ENCODE measurements at places on chromosomes 7 and 10.
A peak's percentile ranks its signal among the peaks of the same experiment; 100 is the strongest.

GRCh38 chr7:139886206-139886605 lies 57.1 kb downstream of the TBXAS1 start:
- DNase-seq: no peak

- no peak for DNase-seq
Observed at GRCh38 chr7:2251841-2252771, 10.1 kb downstream of the NUDT1 start.

- DNase-seq: no peak
Observed at GRCh38 chr10:24456322-24456721, 247.4 kb downstream of the KIAA1217 start.

DNA sequence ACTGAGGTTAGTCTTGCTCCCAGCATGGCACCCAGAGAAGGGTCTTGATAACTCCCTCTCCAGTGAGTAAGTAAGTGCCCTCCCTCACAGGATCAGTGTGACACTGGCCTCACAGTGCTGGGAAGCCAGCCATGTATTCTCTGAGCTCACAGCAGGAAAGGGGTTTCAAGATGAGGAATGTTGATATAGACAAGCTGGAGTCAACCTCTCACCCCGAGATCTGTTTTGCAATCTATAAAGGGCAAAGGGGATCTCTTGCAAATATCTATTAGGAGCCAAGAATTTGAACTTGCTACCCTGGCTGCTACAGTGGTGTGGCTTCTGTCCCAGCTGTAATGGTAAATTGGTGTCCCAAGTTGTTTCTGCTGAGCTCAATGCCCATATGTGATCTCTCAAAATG lies 70.2 kb upstream of the ADAM12 start:
- DNase-seq: peak; percentile 77

DNA sequence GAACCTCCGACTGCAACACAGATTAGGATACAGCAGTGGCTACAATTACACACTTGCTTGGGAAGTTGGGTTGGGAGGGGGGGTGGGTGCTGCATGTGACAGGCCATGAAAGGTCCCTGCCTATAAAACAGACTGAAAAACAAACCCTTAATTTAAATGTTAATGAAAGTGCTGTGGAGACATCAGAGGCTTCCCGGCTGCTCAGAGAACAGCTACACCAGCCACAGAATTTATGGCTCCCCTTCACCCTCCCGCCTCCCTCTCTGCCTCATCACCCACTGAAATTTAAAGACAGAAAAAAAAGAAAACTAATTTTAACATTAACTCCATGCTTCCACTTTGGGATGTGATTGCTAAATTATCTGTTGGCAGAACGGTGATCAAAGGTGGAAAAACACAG lies 34.7 kb downstream of the FBXW4 start:
- DNase-seq: no peak

DNA sequence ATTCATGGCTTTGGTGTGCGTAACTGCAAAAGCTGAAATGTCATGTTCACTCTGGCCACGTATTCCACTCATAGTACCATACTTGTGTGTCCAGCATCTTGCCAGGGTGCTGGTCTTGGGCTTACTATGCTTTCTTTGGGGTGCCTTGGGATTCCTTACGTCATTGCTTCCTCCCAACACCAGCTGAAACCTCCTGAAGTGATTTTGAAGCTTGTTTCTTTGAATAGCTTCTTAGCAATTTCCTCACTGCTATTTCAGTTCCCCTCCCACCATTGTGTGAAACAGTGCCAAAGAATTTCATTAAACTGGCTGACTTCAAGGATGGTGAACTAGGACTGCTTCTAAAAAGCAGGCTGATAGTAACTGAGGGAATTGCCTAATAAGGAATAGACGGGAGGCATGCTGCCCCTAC lies 36.9 kb downstream of the ENTPD1 start:
- no peak for DNase-seq

DNA sequence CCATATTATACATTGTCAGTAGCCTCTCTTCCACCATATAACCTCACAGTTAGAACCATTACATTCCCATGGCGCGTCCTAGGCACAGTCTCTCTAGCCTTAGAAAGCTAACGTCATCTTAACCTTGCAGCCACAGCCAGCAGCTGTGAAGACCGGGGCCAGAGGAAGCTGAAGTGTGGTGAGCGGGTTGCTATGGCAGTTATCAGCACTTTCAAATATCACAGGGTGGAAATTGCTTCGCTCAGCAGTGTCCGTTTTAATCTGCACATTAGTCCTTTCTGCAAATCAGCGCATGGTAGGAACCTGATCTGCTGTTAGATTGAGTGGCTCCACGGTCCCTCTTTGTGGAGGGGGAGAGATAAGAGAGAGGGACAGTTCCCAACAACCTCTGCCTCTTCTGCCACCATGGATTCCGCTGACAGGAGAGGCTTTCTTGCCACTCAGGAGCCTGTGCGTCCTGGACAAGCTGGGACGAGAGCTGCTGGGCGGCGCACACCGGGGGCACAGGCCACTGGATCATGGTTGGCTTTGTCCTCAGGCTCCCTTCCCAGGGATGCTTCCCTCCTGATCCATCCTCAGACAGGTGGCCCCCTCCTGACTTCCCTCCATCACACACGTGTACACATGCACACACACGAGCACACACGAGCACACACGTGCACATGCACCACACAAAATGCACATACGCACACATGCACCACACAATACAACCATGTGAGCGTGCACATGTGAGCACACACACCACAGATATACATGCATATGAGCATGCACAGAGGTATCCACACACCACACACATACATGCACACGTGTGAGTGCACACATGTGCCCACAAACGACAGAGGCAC lies 93.8 kb downstream of the WDR37 start:
- DNase-seq: no peak

GRCh38 chr10:28677888-28678686 lies 766 bp downstream of the BAMBI start:
- no peak for DNase-seq

DNA sequence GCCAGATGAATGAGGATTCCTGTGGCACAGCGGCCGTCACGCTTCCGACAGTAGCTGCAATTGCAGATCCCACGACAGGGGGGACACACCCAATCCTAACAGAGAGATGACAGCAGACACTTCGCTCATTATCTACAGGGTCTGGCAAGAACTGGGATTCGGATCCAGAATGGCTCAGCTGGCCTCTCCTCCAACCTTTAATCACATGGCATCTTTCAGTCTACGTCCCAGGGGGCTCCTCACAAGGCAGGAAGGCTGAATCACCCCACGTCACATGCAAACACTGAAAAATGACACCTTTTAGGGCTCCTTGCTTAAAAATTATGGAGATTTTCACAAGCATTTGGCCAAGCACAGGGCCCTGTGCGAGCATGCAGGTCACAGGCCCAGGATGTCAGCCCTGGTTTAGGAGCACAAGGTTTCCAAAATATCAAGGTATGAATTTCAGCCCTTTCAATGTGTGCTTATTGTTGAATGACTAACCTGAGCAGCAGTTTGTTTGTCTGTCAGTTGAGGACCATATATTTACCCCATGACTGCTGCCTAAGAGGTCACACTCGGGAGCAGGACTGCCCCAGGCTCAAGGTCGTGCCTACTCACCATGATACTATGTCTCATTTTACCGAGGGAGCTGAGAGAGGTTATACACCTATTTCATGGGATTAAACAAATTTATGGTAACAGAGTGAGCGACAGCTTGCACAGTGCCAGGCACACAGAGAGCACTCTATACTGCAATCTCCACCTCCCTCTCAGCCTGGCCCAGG lies 42.5 kb downstream of the CDCA7L start:
- DNase-seq: no peak

GRCh38 chr10:84333864-84334451 lies 5.6 kb downstream of the CCSER2 start:
- DNase-seq: no peak

DNA sequence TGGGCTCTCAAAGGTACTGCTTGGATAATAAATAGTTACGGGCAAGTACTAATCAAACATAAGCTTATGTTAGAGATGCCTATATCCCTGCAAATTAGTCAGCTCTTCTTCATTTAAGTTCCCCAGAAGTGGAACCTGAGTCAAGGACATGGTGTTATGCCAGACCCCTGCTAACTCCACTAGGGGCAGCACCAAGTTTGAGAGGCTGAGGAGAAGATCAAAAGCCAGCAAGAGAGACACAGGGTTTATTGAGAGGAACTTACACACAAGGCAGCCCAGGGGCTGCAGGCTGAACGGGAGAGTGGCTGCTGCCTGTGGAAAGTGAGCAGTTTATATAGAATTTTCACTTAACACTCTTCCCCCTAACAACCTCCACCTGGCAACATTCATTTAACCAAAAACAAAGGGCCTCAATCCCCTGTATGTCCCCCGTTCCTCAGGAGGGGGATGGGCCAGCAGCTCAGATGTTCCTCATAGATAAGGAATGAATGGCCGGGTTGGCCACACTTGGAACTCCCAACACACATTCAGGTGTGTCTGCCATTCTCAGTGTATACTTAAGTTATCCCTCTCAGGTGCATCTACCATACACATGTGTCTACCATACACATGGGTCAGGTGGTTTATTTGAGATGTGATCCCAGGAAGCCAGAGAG lies 62.6 kb upstream of the GHITM start:
- DNase-seq: no peak

DNA sequence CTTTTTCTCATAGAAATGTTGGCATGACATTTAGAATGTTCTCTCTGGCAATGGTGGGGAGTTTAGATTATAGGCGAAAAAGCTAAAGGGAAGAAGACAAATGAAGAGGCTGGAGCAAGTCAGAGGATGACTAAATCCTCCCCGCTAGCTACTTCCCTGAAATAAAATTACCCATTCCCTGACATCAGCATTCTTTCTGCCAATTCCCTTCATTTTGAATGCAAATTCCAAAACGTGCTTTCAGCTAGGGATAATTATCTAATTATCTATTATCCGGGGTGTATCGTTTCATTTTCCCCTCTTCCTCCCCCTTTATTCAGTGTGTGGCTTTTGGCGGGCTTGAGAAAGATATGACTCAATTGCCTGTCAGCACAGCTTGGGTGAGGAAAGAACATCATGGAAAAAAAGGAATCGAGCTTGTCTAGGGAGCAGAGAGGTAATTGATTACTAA lies 672.3 kb downstream of the TNS3 start:
- no peak for DNase-seq

DNA sequence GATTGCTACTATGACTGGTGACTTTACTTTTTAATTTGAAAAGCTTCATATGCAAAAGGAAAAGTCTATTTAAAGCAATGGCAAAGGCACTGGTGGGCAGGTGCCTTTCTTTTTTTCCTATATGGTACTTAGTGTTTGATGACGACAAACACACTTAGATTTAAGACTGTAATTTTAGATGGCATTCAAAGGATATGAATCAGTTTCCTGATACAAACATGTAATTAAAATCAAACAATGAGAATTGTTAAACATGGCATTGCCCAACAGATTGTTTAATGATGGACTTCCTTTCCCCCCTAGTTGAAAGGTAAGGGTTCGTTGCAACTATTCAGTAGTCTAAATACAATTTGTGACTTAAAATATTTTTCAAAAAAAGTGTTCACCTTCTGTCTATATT lies 106.5 kb upstream of the SEMA3C start:
- DNase-seq: no peak

DNA sequence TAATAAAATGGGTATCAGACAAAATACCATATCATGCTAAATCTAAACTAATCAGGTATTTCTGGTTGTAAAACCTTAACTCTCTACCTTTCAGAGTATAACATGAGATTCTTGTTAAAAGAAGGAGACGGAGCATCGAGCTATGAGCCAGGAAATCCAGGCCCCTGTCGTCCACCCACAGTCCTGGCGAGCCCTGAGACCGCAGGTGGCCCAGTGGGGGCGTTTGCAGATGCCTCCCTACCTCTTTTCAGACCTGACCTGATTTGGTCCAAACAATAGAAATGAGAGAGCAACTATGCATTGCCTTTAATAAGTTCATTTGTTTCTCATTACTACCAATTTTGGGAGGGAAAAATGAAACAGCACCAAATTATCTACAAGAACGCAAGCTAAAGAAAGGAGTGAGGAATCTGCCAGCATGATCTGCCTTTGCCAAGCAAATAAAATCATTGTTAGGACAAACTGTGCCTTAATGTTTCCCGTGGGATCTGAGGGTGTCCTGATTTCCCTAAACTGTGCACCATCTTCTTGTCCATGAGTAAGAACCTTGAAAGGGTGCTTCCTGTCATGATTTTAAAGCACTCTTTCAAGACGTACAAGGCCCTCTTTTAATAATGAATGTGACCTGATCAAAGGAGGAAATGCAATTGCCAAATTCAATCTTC lies 166.7 kb downstream of the TCERG1L start:
- DNase-seq: no peak

DNA sequence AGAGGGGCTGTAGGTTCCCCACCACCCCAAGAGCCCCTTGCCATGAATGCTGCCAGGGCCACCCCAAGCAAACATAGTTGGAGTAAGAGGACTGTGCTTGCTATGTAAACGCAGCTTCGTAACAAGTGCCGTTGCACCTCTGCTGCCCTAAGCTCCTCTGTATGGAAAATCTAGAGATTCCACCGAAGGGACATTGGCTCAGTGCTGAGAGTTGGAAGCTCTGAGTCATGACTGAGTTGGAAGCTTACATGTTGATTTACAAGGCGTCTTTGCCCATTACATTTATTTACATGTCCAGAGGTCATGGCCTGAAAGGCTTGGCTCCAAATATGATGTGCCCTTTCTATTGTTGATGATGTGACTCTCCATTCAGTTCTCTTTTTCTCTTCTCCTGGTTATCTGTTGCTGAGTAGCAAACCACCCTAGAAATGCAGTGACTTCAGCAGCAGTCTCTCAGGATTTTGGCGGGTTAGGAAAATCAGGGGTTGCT lies 233.1 kb upstream of the TCF7L2 start:
- no peak for DNase-seq

DNA sequence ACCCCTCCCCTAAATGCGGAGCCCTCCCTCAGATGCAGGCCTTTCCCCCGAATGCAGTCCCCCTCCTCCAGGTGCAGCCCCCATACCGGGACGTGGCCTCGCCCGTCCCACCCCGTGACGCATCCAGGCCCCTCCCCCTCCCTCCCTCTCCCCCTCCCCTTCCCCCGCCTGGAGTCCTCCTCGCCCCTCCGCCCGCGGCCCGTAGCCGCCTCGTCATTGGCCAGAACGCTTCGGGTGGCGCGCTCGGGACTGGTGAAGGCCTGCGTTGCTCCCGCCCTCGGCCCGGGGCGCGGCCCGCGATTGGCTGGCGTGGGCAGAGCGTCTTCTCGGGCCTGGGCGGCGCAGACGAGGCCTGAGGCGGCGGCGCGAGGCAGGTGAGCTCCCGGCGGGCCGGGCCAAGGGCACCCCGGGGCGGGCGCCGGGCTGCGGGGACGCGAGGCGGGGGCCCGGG lies 16.0 kb upstream of the SUN1 start:
- DNase-seq: peak; percentile 87

GRCh38 chr7:75847707-75848106 lies 31.1 kb upstream of the RHBDD2 start:
- DNase-seq: no peak

- DNase-seq: no peak
Observed at GRCh38 chr7:101239191-101239950, 1.8 kb upstream of the CLDN15 start.
